ENCODE measurements at places on chromosomes 1 and 21.

GRCh38 chr1:64098846-64099582 lies 104.4 kb upstream of the UBE2U start:
- no peak for DNase-seq

- no peak for DNase-seq
Observed at GRCh38 chr21:29523646-29524045, 224.9 kb downstream of the BACH1 start.

DNA sequence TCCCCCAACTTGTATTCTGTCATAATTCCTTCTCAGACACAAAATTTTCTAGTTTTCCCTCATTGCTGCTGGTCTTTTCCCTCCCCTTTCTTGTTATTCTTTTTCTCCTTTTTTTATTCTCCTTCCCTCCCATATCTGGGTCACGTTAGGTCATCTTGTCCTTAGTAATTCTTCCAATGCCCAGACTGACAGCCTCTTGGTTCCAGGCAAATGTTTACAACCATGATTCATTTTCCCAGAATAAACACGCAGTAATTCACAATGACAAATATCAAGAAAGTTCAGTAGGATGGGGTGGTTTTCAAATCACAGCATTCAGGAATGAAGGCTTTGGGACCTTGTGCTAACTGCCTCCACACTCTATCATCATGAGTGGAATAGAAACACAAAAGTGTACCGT lies 25.2 kb downstream of the NHLH2 start:
- DNase-seq: peak; percentile 44

GRCh38 chr21:34128124-34128523 lies 54.7 kb downstream of the MRPS6 start:
- no peak for DNase-seq

DNA sequence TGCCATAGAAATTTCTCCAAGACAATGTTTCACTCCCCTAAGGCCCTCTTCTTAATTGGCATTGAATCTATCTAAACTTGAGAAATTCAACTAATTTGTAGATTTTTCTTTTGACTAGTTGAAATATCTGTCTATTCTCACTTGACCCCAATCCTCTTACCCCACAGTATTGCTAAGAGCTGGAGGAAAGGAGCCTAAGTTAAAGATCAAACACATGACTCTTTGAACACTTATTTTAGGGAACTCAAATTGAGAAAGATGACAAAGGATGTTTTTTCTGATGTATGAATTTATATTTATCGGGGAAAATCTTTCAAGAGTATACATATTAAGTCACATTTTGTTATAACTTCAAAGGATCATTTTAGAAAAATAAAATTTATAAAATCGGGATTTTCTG lies 3.6 kb downstream of the MR1 start:
- no peak for DNase-seq

DNA sequence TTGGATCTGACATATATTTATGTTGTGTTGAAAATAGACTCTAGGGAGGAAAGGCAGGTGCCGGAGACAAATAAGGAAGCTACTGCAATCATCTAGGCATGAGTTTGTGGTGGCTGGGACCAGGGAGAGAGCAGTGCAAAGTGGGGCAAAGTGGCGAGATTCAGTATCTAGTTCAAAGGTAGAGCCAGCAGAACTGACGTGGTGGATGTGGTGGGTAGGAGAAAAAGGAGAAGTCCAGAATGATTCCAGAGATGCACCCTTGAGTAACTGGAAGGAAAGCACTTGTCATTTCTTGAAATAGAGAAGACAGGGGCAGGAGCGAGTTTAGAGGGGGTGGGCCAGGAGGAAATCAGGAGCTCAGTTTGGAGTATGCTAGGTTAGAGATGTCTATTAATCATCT lies 275.2 kb downstream of the KAZN start:
- no peak for DNase-seq

DNA sequence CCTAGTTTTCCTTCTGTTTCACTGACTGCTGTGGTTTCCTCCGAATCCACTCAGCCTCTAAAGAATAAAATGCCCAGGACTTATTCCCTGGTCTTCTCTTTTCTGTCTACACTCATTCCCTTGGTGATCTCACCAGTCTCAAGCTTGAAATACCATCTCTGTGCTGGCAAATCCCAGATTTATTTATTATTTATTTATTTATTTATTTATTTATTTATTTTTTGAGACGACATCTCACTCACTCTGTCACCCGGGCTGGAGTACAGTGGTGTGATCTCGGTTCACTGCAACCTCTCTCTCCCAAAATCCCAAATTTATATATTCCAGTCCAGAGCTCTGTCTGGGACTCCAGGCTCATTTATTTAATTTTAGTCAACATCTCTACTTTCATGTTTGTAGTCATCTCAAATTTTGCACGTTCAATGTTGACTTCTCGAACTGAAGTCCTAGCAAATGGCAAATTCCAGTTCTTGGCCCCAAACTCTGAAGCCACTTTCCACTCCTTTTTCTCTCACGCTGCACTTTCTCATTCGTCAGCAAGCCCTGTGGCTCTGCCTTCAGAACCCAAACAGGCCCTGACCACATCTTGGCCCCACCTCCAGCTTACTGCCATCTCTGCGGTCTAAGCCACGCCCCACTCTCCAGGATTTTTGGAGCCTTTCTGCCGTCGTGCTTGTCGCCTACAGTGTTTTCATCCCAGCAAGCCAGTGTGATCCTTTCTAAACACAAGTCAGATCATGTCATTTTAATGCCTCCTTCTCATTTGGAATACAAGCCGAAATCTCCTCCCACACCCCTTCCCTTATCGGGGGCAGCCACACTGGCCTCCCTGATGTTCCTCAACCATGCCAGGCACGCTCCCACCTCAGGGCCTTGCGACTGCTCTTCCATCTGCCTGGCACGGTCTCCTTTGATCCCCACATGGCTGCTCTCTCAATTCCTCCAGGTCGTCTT lies 14.2 kb upstream of the TENT5B start:
- peak; percentile 92 for DNase-seq

DNA sequence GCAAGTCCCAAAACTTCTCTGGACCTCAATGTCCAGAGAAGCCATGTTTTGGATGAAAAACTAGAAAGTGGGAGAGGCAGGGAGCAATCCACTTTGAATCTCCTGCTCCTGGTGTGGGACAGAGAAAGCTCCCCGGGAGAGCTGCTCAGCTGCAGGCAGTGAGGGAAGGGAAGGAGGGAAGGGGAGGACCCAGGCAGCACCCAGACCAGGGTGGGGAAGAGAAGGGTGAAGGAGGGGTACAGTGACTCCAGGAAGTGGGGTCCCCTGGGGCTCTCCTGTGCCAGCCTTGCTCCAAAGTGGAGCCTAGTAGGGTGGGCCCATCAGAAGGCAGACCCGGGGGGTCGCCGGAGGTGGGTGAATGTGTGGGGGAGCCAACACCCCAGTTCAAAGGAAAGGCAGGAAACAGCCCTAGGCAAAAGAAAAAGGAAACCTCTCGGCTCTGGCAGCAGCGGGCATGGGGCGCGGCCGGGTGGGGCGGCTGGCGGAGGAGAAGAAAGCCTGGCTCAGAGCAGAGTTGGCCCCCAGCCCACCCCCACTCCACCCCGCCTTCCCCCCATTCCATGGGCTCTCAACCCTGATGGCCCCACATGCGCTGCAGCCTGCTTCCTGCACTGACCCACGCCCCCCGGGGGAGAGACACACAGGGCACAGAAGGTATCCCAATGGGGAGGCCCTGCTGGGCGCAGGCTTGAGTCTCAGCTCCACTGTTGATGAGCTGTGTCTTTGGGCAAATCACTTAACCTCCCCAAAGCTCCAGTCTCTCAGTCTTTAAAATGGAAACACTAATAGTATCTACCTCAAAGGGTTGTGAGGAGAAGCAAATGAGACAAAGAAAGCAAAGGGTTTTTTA lies 5.7 kb downstream of the LGR6 start:
- DNase-seq: peak; percentile 35

DNA sequence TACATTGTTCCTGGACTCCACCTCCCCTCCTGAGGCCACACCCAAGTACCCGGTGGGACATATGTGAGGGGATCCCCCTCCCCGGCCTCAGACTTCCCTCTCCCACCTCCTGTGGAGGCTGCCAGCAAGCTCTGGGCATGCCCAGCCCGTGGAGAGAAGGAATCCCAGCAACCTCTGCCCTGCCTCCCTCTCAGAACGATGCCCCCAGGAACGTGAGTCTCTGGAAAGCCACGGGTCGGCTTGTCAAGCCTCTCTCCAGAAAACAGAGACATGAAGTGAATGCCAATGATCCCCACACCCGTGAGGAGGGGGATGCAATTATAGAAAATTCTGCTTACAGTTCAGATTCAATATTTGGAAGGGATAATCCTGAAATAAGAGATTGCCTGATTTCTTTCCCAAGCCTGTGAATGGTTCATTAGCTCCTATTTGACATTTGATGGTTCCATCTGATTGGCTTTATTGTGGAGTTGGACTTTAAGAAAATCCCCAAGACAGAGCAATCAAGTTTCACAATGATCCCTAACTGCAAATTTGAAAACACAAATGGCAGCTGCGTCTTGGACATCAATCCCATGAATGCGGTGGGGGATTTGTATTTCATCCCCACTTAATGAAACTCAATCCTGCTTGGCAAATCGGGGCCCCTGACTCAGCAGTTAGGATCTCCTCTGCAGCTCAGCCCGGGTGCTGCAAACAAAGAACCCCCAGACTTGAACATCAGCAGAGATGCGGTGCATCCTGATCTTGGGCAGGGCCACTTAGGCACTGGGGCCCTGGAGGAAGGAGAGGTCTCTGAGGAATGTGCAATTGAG lies 9.1 kb upstream of the GUCA2B start:
- DNase-seq: no peak

- DNase-seq: no peak
Observed at GRCh38 chr1:234188454-234188792, 184.8 kb upstream of the COA6 start.

DNA sequence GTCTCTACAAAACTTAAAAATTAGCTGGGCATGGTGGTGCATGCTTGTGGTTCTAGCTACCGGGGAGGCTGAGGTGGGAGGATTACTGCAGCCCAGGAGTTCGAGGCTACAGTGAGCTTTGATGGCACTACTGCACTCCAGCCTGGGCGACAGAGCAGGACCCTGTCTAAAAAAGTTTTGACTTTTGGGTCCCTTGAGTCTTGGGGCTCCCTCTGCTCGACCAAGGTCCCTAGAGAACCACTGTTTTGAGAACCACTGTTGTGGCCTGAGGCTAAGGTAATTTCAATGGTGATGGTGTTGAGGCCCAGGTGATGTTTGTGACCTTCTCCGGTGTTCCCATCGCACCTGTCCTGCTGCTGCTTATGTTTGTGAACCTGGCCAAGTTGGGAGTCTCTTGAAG lies 3.1 kb upstream of the CAMTA1 start:
- no peak for DNase-seq

- DNase-seq: no peak
Observed at GRCh38 chr1:112603012-112603411, 15.9 kb downstream of the ST7L start.

DNA sequence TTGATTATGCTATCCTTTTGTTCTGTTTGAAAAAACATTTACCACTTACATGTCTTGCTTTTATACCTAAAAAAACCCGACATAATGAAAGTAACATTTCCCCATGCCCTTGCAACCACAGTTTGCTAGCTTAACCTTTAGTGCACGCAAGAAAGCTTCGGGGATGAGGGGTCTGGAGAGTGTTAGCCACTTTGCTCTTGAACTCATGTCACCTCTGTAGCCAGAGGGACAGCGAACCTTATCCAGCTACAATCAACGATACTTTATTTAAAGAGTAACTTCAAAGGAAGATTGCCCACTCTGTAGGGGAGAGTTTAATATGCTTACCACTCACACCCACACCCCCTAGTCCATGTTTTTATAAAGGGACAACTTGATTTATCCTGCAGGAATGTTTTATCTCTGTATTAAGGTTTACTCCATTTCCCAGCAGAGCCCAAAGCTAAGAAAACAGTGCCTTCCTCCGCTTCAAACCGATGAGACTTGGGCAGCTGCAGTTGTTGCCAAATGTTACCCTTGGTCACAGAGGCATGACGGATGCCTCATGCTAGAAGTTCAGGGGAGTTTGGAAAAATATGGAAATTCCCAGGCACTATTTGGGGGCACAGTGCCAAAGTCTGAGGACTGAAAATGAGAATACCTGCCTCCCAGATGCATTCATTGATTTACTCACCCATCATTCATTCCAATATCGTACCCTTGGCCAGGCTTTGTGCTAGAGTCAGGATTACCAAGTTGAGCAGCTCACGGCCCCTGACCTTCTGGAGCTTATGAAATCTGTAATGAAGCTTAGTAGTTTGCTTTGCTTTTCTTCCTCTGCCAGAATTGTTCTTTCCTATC lies 61.4 kb upstream of the VCAM1 start:
- no peak for DNase-seq

GRCh38 chr1:216005916-216006315 lies 417.3 kb downstream of the USH2A start:
- DNase-seq: peak; percentile 12

- DNase-seq: no peak
Observed at GRCh38 chr1:206961668-206962067, 8.6 kb downstream of the FCAMR start.

DNA sequence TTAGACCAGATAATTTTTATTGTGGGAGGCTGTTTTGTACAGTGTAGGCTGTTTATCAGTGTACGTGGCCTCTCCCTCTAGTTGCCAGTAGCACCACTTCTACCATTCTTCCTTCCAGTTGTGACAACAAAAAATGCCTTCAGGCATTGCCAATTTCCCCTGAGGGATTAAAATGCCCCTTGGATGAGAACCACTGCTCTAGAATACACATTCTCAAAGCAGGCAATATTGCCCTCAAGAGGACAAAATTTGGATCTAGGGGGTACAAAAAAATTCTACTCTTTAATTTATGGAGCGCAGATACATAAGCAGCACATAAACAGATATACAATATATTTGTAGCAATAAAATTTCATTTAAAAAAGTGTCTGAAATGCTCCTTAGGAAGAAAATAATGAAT lies 674.6 kb downstream of the PTPRC start:
- peak; percentile 48 for DNase-seq

- DNase-seq: no peak
Observed at GRCh38 chr21:39781331-39781730, 36.3 kb downstream of the IGSF5 start.

GRCh38 chr1:172960454-172961208 lies 90.1 kb downstream of the TNFSF18 start:
- peak; percentile 83 for DNase-seq

DNA sequence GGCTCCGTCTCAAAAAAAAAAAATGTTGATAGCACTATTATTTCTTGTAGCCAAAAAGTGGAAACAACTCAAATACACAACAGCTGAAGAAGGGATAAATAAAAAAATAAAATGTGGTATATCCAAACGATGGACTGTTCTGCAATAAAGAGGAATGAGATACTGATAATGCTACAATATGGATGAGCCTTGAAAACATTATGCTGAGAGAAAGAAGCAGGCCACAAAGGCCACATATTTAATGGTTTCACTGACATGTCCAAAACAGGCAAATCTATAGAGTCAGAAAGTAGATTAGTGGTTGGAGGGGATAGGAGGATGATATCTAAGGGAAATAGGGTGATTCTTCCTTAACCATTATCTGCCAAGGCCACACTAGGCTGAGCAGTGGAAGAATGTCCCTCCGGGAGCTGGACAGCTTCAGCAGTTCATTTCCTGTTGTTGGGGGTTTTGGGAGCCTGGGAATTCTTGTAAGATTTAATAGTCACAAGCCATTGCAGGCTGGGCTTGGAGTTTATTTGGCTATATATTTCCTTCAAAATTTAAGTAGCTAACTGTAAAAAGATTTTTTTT lies 53.5 kb downstream of the ST3GAL3 start:
- DNase-seq: no peak

Data from M059J (cell line).